Activated gamma-delta T cell treated with anti-CD3 and anti-CD28 coated beads, Interleukin-2, amount 50 U/mL, for 16 hours (primary cell): ENCODE measurements at places on chromosomes 6 and 20.

DNA sequence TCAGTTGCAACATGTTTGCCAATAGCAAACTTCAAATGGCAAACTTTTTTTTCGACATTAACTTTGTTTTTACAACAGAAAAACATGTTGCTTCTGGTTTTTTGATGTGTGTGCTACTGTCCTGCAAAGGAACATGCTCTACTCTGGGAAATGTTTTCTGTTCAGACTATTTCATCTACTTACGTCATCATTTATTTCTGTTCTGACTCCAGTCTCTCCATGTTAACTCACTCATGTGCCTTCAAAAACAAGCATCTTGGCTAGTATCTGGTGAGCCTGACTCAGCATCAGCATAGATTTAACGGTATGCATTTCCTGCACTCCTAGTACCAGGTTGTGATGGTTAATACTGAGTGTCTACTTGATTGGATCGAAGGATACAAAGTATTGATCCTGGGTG lies 36.1 kb upstream of the MAP7 start:
- DNase-seq: no peak

- no peak for DNase-seq
Measured at GRCh38 chr6:84136364-84137050, 90.9 kb downstream of the CEP162 start.

GRCh38 chr6:164296411-164296810 lies 881.9 kb downstream of the QKI start:
- DNase-seq: no peak

GRCh38 chr6:157014871-157015270 lies 237.7 kb downstream of the ARID1B start:
- no peak for DNase-seq
